Kidney tubule cell (primary cell): ENCODE measurements at places on chromosomes 16 and 17.
A peak's percentile ranks its signal among the peaks of the same experiment; 100 is the strongest.

GRCh38 chr17:57943140-57943539, 12.1 kb downstream of the CUEDC1 start:
- DNase-seq, result peak; percentile 63

GRCh38 chr16:57264950-57265371, 19.5 kb downstream of the PLLP start:
- peak; percentile 24 for DNase-seq

DNA sequence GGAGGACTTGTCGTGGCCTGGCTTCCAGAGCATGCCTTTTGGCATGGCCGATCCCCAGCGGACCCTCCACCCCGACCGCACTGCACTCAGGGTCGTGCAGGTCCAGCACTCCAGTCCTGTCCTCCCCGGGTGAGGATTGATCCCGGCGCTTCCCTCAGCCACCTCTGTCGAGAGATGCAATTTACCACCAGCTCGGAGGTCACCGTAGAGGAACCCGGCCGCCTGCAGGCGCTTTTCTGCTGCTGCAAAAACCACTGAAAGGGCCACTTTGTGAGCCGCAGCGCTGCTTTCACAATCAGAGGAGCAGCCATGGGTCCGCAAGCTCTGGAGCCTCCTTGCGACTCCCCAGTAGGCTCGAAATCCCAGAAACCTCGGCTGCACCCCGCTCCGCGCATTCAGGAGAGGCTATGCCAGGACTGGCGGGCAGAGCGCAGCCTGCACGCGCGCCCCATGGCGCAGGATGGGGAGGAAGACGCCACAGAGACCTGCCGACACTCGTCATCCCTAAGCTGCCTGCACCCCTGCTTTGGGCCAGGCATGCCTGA, 134.2 kb downstream of the HS3ST2 start:
- DNase-seq, result no peak

- no peak for DNase-seq
Measured at GRCh38 chr17:2174468-2175293, 119.8 kb downstream of the HIC1 start.

DNA sequence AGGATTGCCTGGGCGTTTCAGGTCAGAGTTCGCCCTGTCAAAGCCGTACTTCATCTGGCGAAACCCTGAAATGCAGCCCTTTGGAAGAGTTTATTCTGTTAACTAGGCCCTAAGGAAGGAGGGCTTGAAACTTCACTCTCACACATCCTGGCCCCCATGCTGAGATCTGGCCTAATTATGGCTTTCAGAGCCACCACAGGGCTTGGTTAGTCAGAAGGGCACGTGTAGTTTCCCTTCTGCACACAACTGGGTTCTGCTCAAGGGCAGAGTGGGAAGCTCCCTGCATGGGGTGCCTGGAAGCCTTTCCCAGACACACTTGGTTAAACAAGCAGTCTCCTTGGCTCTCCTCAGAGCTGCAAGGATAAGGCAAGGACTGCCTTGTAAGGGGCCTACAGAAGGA, 397.3 kb downstream of the SHISA9 start:
- DNase-seq, result peak; percentile 81

GRCh38 chr17:58254803-58255202, 16.4 kb downstream of the LPO start:
- peak; percentile 11 for DNase-seq

- peak; percentile 97 for DNase-seq
Measured at GRCh38 chr16:87581857-87582215, 20.5 kb upstream of the JPH3 start.

DNA sequence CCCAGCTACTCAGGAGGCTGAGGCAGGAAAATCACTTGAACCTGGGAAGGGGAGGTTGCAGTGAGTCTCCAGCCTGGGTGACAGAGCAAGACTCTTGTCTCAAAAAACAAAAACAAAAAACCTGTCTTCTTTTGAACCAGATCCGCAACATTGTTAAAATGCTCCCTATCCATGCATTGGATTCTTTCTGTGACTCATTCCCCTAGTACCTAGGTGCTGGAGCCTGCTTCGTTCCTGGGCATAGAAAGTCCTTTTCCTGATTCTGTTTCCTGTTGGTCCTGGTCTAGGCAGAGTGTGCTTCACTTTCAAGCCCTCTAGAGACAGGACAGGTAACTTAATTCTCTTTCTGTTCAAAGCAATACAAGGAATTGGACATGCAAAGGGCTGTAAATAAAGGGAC, 5.2 kb downstream of the EPN2 start:
- peak; percentile 68 for DNase-seq

GRCh38 chr17:74744714-74745547, 3.5 kb upstream of the NHERF1 start:
- peak; percentile 74 for DNase-seq

DNA sequence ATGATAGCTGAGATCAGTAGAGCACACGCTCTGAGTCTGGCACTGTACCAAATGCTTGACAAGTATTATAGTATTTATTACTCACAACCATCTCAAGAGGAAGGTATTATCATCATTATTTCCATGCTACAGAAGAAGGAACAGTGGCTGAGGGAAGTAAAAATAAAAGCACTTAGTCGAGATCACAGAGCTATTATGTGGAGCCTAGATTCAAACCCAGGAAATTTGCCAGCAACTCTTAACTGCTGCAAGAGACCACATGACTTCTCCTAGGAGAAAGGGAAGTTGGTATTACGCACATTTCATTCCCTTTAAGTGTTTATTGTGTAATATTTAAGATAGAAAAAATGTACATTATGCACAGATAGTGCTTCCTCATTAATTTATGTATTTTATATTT, 1.0 kb upstream of the RHOT1 start:
- DNase-seq, result peak; percentile 47

- no peak for DNase-seq
Measured at GRCh38 chr16:52312716-52313115, 234.2 kb downstream of the TOX3 start.

- DNase-seq, result no peak
Measured at GRCh38 chr17:79276821-79277220, 202.2 kb downstream of the ENGASE start.

- DNase-seq, result no peak
Measured at GRCh38 chr16:2331199-2331930, 9.2 kb downstream of the ABCA3 start.

- DNase-seq, result no peak
Measured at GRCh38 chr17:77164483-77165091, 23.8 kb downstream of the SEC14L1 start.

DNA sequence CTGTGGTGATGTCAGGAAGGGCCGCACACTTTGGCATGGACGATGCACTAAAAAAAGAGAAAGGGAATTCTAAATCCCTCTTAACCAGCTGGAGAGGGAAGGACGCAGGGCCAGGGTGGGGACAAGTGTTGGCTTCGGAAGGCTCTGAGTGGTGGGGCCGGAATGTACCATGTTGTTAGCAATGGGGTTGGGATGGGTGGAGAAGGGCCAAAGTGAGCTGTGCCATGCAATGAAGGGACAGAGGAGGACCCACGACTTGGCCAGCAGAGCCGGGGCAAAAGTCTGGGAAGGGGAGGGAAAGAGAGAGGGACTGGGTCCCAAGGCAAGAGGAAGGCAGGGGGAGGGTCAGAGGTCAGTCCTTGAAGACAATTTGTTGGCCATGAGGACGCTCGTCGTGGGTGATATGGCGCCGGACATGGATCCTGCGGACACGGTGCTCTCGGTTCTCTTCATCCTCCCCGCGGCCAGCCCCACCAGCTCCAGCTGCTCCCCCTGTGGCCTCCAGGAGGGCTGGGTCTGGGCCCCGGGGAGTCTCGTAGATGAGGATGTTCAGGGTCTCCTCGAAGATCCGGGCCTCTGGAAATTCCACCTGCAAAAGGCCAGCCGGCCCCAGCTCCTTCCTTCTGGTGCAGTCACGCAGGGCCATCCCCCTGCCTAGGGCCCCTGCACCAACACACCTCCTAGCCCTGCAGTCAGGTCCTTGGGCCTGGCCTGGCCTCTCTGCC, 6.4 kb downstream of the ASPHD1 start:
- DNase-seq, result no peak

DNA sequence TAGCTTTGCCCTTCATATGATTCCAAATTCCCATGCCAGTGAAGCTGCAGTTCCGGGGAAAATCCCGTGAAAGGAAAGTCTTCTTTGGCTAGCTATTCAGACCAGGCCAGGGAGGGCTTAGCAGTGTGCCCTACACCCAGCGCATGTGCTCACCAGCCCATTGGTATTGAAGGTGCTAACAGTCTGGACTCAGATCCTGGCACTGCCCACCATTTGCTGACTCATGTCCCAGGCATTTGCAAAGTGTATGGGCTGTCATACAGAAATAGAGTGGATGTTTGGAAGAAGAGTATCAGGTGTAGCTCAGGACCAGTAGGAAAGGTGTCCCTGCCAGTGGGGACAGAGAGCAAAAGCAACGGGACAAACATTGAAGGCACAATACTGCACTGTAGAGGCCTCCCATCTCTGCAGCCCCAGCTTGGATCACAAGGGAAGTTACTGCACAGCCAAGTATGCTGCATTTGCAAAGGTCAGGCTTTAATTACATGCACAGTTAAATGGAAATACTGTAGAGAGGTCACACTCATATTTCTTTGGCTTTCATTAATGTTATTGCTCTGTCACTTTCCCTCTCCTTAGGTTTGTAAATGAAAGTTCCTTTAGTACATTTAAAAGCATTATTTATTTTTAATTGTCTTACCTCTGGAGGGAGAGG, 220.0 kb downstream of the IRX3 start:
- DNase-seq, result peak; percentile 69

GRCh38 chr16:81263470-81264220, 25.2 kb downstream of the BCO1 start:
- DNase-seq, result no peak

DNA sequence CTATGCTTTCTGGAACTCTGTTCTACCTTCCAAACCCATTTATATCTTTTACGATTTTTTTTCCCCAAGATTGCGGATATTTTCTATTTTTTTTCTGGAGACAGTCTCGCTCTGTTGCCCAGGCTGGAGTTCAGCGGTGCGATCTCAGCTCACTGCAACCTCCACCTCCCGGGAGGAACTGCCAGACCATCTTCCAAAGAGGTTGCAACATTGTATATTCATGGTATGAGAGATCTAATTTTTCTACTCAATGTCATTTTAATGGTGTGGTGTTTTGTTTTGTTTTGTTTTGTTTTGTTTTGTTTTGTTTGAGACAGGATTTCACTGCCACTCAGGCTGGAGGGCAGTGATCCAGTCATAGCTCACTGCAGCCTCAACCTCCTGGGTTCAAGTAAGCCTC, 8.5 kb upstream of the BMERB1 start:
- no peak for DNase-seq

GRCh38 chr16:57689762-57690558, 4.6 kb upstream of the DRC7 start:
- no peak for DNase-seq

- DNase-seq, result peak; percentile 26
Measured at GRCh38 chr16:77657016-77657415, 65.3 kb upstream of the NUDT7 start.

DNA sequence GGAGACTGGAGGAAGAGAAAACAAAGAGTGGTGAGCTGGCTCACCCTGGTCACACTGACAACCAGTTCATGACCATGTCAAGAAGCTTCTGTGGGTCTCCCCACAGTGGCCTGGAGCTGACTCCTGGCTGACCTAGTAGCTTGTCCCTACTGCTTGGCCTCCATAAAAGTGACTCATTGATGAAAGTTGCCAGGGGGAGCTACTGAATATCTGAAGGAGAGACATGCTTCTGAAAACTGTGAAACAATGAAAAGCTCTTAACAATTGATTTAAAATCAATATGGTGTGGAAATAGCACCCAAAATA, 22.0 kb downstream of the SMPD3 start:
- peak; percentile 9 for DNase-seq

- peak; percentile 52 for DNase-seq
Measured at GRCh38 chr17:70073310-70073709, 1.7 kb upstream of the KCNJ16 start.

DNA sequence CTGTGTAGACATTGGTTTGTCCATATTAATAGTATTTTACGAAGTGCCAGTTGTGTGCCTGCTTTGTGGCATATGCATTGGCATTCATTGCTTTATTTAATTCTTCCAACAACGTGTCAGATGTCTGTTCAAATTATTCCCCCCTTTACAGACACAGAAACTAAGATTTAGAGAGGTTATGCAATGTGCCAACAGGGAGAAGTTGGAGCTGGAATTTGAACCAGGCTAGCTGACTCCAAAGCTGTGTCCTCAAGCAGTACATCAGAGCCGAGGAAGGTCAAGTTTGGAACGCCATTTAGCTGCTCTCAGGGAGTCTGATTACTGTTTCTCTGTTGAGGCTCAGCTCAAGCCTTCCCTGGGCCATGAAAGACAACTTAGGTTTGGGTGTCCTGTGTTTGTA, 232.3 kb downstream of the WWOX start:
- no peak for DNase-seq

DNA sequence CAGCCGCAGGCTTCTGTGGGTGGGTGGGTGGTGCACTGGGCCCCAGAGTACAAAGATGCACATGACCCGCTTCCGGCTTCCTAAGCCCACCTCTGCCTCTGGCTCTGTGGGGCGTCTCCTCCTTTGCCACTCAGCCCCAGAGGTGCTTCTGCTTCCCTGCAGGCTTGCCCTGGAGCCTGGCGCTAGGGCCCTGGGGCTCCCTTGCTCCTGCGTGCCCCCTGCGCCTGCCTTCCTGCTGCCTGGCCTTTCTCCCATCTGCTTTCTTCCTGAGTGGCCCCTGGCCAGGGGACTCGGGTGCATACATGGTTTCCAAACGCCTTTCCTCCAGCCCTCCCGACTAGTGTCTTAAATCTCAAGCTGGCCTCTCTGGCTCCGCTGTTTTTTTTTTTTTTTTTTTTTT, 3.4 kb downstream of the WWOX start:
- no peak for DNase-seq

- peak; percentile 93 for DNase-seq
Measured at GRCh38 chr16:50696575-50697420, 3.4 kb downstream of the NOD2 start.

DNA sequence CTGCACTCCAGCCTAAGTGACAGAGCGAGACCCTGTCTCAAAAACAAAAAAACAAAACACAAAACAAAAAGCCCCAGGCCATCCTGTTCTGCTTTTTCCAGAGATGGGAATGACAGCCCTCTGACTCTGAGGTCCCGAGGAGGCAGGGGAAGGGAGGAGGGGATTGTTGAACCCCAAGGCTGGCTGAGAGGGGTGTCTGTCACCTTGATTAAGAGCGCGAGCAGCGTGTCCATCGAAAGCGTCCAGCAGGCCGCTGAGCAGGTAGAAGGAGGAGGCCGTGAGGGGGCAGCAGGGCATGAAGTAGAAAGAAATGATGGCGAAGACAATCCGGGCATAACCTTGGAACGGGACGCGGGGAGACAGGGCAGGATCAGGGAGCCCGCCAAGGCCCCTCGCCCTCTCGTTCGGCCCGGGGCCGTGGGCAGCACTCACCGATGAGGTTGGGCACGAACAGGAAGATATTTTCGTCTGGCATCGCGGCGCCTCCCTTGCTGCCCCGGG, 593 bp downstream of the CDIPT start:
- peak; percentile 43 for DNase-seq

GRCh38 chr16:66421891-66422290, 5.2 kb upstream of the BEAN1 start:
- no peak for DNase-seq

GRCh38 chr16:75060723-75061122, 55.9 kb downstream of the LDHD start:
- DNase-seq, result no peak
